Kidney glomerular epithelial cell (primary cell): ENCODE measurements at places on chromosomes 3 and 15.
A peak's percentile ranks its signal among the peaks of the same experiment; 100 is the strongest.

- DNase-seq, result no peak
These were observed 186.0 kb upstream of the LPP start for GRCh38 chr3:187967993-187968392.

DNA sequence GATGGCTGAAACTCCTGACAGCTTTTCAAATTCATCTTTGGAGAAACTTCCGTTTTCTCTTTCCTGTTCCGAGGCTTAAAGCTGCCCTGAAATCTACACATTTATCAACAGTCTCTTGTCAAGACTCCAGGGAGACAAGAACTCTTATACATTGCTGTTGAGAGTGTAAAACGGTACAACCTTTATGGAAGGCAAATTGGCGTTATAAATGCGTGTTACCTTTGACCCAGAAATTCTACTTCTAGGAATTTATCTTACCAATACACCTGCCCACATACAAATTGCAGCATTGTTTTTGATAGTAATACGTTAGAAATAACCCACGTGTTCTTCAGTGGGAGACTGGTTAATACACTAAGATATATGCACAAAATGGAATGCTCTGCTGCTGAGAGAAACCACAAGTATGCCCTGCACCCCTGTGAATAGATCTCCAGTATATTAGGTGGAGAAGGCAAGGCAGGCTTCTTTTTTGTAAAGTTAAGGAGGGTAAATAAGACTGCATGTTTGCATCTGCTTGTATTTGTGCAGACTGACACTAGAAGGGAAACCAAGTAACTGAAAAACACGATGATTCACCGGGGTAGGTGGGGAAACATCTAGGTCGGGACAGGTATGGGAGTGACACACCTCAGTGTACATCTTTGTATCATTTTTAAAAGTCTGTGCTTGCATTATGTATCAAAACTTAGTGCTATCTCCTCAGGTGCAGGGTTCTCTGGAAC lies 97.5 kb downstream of the IGF1R start:
- DNase-seq, result no peak

DNA sequence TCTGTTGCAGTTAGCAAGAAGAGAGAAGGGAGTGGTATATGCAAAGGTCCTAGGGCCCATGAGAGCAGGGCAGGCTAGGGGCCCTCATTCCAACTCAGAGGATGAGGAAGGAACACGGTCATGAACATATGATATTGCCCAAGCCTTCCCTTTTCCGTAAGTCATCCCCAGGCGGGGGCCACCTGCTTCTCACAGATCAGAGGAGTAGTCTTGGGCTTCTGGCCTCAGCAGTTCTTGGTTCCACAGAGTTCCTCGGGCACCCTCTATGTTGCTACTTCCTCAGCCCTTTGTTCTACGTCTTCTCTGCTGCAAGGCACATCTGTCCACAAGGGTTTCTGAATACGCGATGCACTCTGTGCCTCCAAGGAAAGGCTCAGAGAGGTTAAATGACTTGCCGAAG lies 25.3 kb downstream of the EPHB3 start:
- no peak for DNase-seq

DNA sequence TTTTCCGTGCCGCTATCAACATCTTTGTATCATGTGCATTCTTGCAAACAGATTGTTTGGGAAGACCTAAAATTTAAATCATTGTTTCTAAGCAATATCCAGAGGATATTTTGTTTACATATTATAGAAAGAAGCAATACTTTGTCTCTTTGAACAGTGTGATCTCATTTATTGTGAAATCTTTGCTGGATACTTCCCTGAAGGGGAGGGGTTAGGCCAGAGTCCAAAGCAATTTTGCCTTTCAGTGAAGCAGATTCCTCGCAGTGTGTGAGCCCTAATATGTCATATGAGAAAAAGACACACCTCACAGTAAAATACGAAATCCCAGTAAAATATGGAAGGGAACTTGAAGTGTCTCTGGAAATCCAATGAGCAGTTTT lies 158.7 kb upstream of the SLCO3A1 start:
- no peak for DNase-seq

- no peak for DNase-seq
These were observed 180.1 kb upstream of the BCL6 start for GRCh38 chr3:187925326-187925725.

- DNase-seq, result peak; percentile 53
These were observed 542.3 kb upstream of the ROBO2 start for GRCh38 chr3:76497636-76498035.

DNA sequence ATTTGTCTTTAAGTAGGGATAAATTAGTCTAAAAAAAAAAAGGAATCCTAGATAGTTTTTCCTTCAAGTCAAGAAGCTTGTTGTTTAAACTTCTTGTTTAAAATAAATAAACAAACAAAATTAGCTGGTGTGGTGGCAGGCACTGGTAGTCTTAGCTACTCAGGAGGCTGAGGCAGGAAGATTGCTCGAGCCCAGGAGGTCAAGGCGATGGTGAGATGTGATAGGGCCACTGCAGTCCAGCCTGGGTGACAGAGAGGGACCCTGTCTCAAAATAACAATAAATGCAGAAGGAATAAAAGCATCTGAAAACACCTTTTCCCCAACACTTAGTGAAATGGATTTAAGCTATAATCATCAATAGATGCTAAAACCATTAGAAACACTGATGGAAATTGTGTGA lies 19.0 kb downstream of the GLB1 start:
- DNase-seq, result no peak

DNA sequence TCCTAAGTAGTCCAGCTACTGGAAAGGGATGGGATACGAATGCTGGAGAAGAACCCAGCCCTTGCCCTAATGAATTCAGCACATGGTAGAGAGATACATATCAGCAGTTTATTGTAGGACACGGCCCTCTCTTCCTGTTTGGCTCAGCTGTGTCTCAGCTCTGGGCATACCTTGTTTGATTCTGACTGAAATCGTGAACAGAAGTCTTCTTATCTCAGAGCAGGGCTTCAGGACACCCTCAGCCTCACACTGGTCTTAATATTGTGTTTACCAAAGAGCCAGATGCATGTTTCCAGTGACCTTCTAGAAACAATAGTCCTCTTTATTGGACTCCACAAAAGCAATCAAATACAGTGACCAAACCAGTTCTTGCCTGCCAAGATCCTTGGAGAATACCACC lies 54.7 kb downstream of the FAM174B start:
- no peak for DNase-seq

DNA sequence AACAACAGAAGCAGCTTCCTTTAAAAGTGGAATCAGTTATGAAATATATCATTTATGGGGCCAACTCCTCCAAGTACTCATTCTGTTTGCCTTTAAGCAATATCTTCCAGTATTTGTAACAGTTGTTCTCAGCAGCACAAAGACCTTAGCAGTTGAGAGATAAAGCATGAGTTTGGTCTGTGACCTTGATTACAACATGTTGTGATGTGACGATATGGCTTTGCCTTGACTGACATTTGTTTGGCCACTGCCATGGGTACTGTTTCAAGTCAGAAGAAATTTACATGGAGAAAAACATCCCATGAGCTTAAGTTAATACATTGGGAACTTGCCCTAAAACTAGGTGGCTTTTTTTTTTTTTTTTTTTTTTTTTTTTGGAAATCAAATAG lies 175.1 kb upstream of the KBTBD8 start:
- DNase-seq, result no peak

DNA sequence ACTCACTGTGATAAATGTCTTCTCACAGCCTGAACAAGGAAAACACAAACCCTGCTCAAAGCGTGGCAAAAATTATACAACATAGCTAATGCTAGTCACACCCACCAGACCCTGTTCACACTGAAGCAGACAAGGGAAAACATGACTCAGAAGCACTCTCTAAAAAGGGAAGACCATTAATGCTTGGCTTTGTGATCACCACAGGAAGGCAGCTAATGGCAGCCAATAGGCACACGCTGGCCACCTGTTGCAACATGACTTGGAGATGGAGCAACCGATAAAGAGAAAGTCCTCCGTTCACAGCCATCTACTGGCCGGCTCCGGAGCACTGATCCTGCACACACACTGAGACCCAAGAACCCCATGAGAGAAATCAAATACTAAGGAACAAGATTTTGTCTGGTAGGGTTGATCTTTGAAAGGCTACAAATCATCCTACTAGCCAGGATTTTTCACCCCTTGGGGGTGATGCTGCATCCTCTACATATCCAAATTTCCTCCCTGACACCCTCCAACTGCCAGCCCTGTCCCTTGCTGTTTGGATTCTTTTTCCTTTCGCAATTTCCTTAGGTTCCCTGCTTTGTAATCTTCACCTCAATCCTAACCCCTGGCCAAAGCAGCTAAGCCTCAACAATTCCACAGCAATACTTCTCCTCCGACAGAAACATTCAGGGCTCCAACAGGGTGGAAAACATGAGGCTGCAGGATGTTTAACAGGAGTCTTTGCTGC lies 3.2 kb downstream of the ZXDC start:
- peak; percentile 63 for DNase-seq

- DNase-seq, result no peak
These were observed 646.4 kb upstream of the ADAMTS9 start for GRCh38 chr3:65334045-65334665.

DNA sequence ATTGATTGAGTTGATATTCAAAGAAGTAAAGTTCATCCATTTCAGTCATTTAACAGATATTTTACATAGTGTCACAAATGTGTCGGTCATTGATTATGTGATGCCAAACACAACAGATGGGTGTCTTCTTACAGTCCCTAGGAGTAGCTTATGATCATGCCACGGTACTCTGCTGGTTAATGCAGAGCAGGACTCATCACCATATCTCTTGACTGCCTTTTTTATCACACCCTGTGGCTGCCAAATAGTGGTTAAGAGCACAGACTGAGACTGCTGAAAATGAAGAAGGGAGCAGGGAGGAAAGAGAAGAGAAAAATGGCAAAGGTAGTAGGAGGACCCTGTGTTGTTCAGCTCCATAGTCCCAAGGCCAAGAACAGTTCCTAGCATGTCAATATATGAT lies 12.8 kb upstream of the TIMMDC1 start:
- no peak for DNase-seq

GRCh38 chr3:142216321-142216720 lies 9.1 kb downstream of the GK5 start:
- no peak for DNase-seq

GRCh38 chr3:175212896-175213295 lies 353.8 kb downstream of the NAALADL2 start:
- DNase-seq, result no peak

- no peak for DNase-seq
These were observed 109.9 kb downstream of the TLE3 start for GRCh38 chr15:69987492-69988489.

GRCh38 chr3:192373032-192373431 lies 354.3 kb downstream of the FGF12 start:
- DNase-seq, result no peak

- DNase-seq, result no peak
These were observed 8.1 kb upstream of the DNASE1L3 start for GRCh38 chr3:58218904-58219303.
